Tibial nerve (tissue), 4 donors: ENCODE measurements at places on chromosomes 5 and 9.

- peak; percentile 57 for DNase-seq
Measured at GRCh38 chr5:84274585-84275468, 109.9 kb downstream of the EDIL3 start.

GRCh38 chr9:127832248-127832647 is 22.2 kb downstream of the ENG start:
- no peak for DNase-seq

GRCh38 chr5:152425083-152425482 is 20.0 kb upstream of the NMUR2 start:
- DNase-seq, result no peak

DNA sequence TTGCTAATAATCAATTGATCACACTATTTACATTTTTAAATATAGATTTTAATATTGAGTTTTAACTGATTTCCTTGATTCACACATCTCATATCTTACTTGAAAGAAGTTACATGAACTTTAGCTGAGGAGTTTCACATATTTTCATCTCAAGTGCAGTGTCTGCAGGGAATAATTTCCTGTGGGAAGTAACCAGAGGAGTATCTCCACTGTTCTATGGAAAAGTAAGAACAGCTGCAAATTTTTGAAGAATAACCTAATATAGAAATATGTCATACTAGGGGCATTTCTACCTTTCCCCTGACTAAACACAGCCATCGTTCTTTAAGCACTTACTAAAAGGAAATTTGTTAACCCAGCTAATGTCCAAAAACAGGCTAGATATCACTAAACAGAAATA is 546.4 kb downstream of the EFNA5 start:
- DNase-seq, result no peak

- DNase-seq, result no peak
Measured at GRCh38 chr5:50666261-50667022, at the start of gene PARP8. Gene PARP8, plus strand, starts transcription at chr5:50666637. Its CDS starts 459 bp downstream, at chr5:50667096.

DNA sequence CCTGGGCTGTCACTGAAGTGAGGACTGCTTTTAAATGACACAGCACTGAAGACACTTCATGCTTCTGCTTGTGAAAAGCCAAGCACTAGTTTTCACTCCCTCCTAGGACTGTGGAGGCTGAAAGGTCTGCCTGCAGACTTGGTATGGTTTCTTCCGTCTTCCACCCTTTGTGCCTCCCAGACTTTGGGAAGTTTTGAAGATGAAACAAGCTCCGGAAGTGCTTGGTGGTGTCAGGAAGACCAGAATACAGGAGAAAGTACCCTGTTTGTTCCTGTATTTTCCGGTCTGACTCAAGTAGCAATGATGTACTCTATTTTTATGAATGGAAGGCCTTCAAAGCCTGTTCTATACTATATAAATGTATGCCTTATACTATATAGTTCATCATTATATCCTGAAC is 222.7 kb downstream of the PDZD2 start:
- no peak for DNase-seq
